Glomerular endothelial cell (primary cell): ENCODE measurements at places on chromosomes 4 and X.

DNA sequence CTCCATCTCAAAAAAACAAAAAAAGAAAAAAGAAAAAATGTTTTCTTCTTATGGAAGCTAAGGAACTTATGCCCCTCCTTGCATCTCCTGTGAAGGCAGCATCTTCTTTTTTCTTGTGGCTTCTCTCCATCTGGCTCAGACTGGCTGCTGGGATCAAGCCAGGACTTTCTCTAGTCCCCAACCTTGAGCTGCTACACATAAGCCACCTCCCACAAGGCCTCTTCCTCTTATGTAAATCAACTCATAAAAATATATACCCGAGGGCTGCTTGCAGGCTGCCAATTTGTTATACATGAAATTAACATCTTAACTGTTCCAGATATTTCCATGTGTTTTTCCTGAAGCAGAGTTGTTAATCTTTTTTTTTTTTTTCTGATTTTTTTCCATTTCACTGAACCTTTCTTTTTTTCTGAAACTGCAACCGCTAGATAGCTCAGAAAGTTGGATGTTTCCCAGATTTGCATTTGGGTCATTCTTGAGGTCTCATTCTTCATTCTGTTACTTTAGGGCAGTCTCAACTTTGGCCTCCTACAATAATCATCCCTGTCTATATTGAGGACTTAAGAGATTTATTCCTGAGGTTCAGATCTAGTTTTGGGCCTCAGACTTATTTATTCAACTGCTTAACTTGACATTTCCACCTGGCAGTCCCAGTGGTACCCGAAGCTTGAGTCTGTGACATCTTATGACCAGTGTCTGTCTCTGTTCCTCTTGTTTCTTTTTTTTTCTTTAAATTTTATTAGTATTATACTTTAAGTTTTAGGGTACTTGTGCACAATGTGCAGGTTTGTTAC, 10.3 kb downstream of the SNX25 start:
- DNase-seq, result no peak

DNA sequence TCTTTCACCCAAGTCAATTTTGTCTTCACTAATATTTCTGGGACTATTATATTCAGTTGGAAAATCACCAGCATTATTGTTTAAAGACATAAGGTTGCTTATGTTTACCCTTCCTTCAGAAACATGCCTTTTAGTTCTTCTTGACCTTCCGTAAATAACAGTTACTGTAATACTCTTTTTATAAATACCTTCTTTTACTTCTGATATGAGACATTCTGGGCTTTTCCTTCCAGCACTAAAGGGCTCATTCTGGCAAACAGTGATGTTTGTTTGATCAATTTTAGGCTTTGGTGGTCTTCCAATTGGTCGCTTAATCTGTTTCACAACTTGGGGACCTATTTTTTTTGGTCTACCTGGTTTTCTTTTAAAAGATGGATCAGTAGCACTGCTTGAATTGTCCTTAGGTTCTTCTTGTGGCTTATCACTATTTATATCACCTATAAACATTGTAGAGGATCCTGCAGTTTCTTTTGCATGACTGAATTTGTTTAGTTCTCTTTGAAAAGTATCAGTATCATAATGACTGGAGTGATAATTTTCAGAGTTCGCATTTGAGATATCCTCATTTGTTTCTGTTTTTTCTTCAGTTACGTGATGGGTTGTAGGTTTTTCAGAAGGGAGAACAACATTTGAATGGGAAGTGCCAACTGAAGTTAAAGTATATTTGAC, 64.8 kb downstream of the NCAPG start:
- no peak for DNase-seq

- no peak for DNase-seq
Observed at GRCh38 chrX:109856974-109857373, 123.9 kb upstream of the ACSL4 start.

DNA sequence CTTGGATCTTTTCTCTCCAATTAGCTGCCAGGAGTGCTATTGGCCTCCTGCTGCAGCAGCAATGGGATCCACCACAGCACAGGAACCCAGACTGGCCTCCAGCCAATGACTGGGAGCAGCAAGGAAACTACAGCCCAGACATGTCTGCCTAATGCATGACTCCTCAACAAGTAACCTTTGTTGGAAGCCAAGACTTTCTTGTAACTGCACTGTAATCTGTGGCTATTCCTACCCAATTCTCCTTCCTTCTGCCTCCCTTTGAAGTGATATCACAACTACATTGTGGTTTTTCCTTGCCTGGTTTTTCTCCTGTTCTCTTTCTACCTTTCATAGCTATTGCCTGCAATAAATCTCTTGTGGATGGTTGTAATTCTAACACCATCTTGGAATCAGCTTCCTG, 39.8 kb downstream of the SNCA start:
- DNase-seq, result peak; percentile 31

DNA sequence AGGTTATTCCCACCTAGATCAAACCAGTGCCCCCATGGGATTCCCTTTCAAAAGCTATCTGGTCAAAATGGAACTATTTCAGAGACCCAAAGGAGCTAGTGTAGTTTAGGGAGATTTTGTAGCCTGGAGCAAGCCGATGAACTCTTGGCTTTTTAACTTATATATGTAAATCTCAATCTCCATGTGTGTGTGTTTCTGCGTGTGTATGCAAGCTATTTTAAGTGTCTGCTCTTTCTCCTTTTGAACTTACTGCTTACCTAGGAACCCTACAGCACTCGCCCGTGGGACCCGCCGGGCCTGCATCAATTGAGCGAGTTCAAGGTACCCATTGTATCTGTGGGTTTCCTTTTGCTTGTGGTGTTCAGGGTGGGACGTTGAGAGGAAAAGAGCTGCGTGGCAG, 10.4 kb downstream of the CSTF2 start:
- DNase-seq, result no peak

GRCh38 chr4:2469192-2469984, 482 bp downstream of the RNF4 start:
- DNase-seq, result no peak

GRCh38 chrX:24030597-24030996, 3.6 kb upstream of the KLHL15 start:
- DNase-seq, result no peak

- peak; percentile 45 for DNase-seq
Observed at GRCh38 chr4:110586131-110586850, 36.6 kb downstream of the PITX2 start.

- DNase-seq, result no peak
Observed at GRCh38 chrX:137742846-137743245, 176.9 kb downstream of the ZIC3 start.

- no peak for DNase-seq
Observed at GRCh38 chr4:122458625-122459024, 2.1 kb upstream of the IL2 start.

GRCh38 chrX:19863212-19863856, 24.1 kb downstream of the SH3KBP1 start:
- DNase-seq, result no peak

DNA sequence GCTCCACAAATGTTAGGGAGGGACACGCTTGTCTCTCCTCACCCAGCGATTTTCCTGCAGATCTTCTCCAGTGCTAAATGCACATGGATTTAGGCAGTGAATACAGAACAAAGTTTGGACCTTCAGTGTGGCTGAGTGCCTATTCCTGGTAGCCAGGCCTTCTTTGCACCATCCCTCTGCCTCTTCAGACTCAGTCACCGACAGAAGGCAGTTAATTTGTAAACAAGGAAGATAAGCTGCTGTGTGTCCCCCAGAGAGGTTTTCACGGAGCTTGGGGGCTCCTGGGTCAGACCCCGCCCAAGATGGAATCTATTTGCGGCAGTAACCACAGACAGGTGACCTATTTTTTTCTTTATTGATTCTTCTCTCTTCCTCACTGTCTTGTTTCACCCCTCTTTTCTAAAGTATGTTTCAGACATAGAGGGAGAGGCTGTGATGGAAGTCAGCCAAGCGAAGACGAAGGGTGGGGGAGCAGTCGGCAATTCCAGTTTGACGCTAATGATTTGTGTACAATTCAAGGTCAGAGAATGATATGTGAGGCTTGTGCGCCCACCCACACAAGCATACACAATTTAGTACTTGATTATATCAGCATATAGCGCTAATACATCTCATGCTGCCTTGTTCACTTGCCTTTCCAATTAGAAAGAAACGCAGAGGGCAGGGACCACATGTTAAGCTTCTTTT, 200.8 kb downstream of the MGST2 start:
- DNase-seq, result no peak

DNA sequence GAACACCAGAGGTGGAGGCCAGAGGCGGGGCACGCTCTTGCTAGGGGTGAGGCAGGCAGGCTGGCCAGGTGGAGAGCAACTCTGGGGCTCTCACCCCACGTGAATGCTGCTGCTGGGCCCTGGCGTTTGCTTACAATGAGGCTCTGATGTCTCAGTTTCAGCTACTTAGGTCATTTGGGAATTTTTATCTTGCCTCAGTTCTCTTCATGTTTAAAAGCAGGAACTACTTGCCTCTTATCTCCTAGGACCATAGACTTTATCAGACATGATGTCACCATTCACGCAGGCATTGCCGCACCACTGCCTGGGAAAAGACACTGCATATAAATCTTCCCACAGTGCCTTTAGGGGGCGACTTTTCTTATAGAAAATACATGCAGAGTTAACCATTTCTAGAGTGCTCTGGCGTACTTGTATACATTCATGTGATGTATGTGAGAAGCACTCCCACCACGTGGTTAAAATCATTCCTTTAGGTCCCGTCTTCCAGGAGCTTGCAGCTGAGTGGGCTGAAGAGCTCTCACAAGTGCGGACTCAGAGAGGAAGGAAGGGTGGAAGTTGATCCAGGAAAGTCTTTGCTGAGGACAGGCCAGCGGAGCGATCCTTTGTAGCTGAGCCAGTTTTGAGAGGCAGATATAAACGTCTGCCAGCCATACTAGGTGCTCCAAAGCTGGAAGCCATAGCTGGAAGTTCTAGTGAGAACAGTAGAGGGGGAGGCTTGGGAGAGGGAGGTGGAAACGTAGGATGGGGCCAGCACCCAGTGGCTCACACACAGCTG, 84.3 kb upstream of the CLDN34 start:
- DNase-seq, result no peak

DNA sequence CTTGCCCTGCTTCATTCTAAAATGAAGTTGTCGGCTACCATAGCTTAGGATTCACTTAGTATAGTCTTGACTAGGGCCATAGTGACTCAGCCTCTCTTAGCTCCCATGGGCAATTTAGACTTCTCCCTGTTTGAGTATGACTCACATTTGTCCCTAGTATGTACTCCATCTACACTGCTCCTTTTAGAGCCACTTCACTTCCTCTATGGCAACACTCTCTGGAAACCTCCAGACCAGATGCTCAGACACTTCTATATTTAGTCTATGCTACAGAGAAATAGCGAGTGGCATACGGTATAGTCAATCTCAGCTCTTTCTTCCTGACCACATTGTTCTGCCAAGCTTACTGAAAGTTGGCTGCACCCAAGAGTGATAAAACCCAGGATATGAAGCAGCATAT, 11.2 kb downstream of the MEPE start:
- no peak for DNase-seq

- DNase-seq, result no peak
Observed at GRCh38 chrX:16119353-16120220, 3.8 kb upstream of the GRPR start.

- DNase-seq, result no peak
Observed at GRCh38 chr4:138236037-138236436, 6.1 kb downstream of the SLC7A11 start.

DNA sequence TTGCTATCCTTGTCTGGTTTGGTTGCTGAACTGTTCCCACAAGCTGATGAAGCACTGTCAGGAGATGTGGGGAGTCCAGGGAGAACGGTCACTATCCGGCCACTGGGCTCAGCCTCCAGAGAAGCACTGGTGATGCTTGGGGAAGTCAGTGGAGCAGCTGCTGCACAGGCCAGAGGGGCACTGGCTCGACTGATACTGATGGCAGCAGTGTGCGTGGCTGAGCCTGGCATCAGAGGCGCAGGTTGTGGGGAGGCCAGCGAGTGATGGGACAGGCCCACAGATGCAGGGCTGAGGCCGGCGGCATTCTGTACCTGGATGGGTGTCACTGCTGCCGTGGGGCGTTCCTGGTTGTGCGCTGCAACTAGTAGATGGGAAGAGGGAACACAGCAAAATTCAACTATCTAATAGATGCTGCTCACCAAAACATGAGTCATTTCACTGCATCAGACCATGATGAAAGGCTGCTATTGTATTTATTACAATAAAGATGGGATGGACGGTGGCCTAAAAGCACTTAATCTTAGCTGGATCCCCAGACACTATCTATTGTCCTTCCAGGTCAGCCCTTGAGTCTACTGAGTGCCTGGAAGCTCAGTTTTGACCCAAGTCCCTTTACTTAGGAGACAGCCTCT, 106.3 kb upstream of the CBR4 start:
- no peak for DNase-seq

- no peak for DNase-seq
Observed at GRCh38 chr4:55079451-55080173, 45.8 kb downstream of the KDR start.

DNA sequence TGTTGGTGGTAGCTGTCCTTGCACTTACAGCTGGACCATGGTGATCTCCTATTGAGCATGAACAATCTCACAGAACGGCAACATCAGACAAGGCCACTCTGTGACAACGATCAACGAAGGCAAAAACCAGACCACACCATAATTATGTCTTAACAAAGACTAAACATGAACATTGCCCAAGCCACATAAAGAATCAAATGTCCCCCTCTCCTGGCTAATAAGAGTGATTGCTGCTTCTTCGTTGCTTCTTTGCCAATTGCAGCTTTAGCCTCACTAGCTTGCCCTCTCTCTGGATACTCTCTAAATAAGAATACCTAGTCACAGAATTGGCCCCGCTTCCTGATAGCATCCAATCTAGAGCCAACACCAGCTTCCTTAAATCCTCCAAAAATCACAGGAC, 41.5 kb upstream of the PGRMC1 start:
- DNase-seq, result no peak

GRCh38 chr4:45640281-45640680, 483.6 kb downstream of the GABRG1 start:
- no peak for DNase-seq

DNA sequence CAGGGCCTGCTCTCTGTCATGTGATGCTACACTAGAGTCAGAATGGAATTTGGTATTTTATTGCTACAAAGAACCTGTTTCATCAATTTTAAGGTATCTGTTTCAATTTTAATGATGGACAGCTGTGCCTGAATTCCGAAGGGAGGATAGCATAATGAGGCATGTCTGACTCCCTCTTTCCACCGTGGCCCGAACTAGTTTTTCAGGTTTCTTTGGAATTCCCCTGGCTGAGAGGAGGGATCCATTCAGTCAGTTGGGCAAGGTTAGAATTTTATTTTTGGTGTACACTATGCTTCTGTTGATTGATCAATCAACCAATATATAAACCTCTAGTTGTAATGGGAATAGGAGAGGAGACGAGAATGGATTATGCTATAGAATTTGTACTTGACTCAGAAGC, 761.8 kb downstream of the FAM133A start:
- DNase-seq, result no peak

- DNase-seq, result no peak
Observed at GRCh38 chr4:176437756-176438155, 118.0 kb downstream of the SPCS3 start.

- DNase-seq, result no peak
Observed at GRCh38 chrX:44889824-44890223, 16.8 kb downstream of the KDM6A start.
